Left ventricle myocardium inferior (tissue), 1 donor: ENCODE measurements at places on chromosomes 12 and 14. TPM values are rescaled to one million over a fixed set of nuclear protein-coding genes. Genes with fewer than 3 reads are reported as not detected.

GRCh38 chr12:42021469-42021868 is 123.2 kb downstream of the GXYLT1 start:
- no peak overlapping the region for H3K4me3 ChIP-seq
- DNase-seq = no peak
- H3K27me3 ChIP-seq = no peaks in the 10 kb centered on the region
- H3K36me3 ChIP-seq = no peaks in the 10 kb centered on the region
- no peak overlapping the region for H3K27ac ChIP-seq
- peaks cover 6% of the 10 kb centered on the region for H3K4me1 ChIP-seq

DNA sequence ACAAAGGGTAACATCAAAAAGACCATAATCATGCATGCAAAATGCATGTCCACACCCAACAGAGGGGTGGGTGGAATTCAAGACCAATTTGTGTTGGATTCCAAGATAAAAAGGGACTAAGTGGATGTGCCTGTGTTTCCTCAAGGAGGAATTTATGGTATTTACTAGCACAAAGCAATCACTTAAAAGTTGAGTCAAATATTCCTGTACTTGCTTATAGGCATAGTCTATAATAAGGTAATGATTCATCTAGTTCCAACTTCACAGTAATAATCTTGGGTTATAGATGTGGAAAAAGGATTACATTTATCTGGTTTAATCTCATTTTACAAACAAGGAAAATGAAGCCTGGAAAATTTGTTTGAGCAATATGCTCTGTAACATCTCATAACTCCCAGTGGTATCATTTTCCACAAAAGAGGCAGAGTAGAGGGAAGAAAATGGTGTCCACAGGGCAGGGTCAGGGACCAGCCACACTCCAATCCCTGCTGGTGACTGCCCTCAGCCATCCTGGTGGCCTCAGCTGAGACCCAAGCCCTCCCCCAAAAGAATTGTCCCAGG is 80.8 kb upstream of the REP15 start:
- no peak overlapping the region for H3K4me3 ChIP-seq
- H3K27ac ChIP-seq = peak overlapping the region; percentile 54
- no peaks in the 10 kb centered on the region for H3K27me3 ChIP-seq
- no peak for DNase-seq

GRCh38 chr14:61119006-61119405 is 138.0 kb downstream of the SLC38A6 start:
- no peaks in the 10 kb centered on the region for H3K36me3 ChIP-seq
- no peak overlapping the region for H3K27ac ChIP-seq
- no peak for DNase-seq
- H3K4me3 ChIP-seq = no peak overlapping the region
- H3K27me3 ChIP-seq = no peaks in the 10 kb centered on the region
- no peaks in the 10 kb centered on the region for H3K4me1 ChIP-seq

GRCh38 chr14:54133896-54134295 is 177.3 kb upstream of the BMP4 start:
- no peak for DNase-seq
- no peaks in the 10 kb centered on the region for H3K4me1 ChIP-seq
- no peaks in the 10 kb centered on the region for H3K36me3 ChIP-seq
- no peaks in the 10 kb centered on the region for H3K27me3 ChIP-seq

DNA sequence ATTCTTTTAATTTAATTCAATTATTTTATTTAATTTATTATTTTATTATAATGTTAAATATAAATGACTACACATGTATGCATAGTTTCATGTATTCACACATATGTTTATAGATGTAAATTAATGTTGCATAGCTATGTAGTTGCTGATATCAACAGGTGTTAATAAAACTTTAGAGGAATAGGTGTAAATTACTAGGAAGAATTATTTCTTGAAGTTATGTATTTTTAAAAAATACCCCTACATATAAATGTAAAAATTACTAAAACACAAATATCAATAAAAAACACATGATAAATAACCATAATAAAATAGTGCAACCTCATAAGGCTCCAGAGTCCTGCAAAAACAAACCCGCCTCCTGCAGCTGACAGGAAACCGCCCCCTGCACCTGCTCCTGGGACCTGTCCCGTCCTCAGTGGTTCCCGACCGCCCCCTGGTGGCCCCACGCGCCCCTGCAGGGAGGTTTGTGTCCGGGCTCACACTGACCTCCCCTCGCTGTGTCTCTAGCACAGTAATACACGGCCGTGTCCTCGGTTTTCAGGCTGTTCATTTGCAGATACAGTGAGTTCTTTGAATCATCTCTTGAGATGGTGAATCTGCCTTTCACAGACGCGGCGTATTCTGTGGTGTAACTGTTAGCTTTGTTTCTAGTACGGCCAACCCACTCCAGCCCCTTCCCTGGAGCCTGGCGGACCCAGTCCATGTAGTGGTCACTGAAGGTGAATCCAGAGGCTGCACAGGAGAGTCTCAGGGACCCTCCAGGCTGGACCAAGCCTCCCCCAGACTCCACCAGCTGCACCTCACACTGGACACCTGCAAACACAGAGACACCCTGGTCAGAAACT is 1264.0 kb downstream of the TMEM121 start:
- peak; percentile 44 for DNase-seq
- no peaks in the 10 kb centered on the region for H3K36me3 ChIP-seq
- H3K4me3 ChIP-seq = no peak overlapping the region

DNA sequence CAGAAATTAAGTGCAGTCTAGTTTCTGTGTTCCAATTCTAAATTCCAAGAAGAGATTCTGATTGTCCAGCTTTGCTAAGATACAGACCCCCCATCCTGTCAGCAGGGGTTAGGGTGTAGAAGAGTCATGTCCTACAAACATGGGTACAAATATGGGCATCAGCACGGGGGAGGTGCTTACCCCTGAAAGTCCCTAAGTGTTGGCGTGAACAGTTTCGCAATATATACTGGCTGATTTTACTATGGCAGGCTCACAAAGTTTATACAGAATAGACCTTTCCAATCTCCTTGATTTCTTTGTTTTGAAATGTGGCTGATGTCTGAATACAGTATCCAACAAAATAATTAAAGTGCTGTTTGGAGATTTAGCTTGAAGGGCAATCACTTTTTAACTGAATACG is 71.6 kb upstream of the PPM1H start:
- H3K27me3 ChIP-seq = no peaks in the 10 kb centered on the region
- H3K4me1 ChIP-seq = no peaks in the 10 kb centered on the region
- no peaks in the 10 kb centered on the region for H3K36me3 ChIP-seq
- no peak for DNase-seq
- H3K4me3 ChIP-seq = no peak overlapping the region
- H3K27ac ChIP-seq = no peak overlapping the region

DNA sequence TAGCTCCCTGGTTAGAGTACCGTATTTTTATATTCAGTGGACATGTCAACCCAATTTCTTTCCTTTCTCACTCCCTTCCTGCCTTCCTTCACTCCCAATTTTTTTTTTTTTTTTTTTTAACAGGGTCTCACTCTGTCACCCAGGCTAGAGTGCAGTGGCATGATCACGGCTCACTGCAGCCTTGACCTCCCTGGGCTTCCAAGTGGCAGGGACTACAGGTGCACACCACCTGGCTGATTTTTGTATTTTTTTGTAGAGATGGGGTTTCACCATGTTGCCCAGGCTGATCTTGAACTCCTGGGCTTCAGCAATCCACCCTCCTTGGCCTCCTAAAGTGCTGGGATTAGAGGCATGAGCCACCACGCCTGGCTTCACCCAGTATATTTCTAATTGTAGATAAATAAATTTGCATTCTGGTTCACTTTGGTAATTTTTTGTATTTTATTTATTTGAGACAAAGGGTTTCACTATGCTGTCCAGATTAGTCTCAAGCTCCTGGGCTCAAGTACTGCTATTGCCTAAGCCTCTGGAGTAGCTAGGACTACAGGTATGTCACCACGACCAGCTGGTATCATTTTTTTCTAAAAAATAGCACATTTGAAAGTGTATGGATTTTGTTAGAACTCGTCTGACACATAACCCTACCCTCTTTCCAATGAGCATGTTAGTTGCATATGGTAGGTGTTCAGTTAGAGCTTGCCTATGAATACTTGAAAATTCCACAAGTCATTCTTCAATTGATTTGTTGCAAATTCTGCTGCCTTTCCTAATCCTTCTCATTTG is 15.7 kb downstream of the SLC38A2 start:
- no peak overlapping the region for H3K27ac ChIP-seq

NPC2 gene
- total RNA-seq = 93.5 TPM

RSRC2 gene
- total RNA-seq = 35.8 TPM
